NCI-H1417 treated with DMSO at 0.1 percent for 48 hours (cell line): ENCODE measurements at places on chromosomes 12 and 14.
A peak's percentile ranks its signal among the peaks of the same experiment; 100 is the strongest.

DNA sequence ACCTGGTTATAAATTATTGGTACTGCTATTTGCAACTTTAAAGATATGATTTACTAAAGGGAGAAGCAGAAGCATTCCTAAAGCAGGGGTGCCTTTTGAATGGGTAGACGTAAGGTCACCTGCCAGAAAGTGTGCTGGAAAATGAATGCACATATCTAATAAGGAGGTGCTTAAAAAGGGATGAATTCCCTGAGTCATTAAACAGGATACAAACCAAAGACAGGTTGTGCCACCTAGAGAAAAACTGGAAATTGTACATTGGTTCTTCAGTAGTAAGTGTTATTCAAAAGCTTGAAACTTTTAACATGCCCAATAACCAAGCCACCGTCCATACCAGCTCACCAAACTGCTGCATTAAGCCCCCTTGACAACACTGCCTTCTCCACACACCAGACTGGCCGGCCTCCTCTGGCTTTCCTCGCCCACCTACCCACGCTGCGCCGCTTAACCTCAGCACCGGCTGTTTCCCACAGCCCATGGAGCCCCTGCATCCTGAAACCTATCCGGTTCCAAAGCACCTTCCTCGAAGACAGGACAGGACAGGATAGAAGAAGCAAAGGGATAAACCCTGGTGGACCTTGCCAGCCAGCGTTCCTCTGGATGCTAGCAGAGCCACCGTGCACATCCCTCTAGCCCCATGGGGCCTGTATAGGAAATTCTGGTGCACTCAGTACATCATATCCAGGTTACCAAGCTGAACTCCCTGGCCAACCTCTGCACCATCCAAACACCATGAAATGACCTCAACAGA lies 201.5 kb upstream of the CAND1 start:
- no peak for DNase-seq

- DNase-seq = peak; percentile 69
These were observed 42.0 kb downstream of the GPHB5 start for GRCh38 chr14:63276492-63277342.

DNA sequence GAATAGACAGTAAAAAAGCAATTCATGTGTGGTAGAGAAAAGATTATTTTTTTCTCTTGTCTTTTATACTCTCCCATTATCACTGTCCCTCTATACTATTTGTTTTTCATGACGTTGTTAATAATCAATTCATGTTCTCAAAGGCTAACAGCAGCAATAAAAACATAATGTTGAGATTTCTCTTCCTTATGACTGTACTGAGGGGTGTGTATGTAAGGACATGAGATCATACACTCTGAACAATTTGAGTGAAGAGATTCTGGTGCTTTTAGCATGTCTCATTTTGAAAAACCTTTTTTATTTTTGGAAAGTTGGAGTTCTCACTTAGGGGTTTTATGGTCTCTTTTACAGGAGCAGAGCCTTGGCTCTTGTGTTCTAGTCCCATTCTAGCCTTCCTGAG lies 3.8 kb upstream of the TSPAN8 start:
- no peak for DNase-seq

DNA sequence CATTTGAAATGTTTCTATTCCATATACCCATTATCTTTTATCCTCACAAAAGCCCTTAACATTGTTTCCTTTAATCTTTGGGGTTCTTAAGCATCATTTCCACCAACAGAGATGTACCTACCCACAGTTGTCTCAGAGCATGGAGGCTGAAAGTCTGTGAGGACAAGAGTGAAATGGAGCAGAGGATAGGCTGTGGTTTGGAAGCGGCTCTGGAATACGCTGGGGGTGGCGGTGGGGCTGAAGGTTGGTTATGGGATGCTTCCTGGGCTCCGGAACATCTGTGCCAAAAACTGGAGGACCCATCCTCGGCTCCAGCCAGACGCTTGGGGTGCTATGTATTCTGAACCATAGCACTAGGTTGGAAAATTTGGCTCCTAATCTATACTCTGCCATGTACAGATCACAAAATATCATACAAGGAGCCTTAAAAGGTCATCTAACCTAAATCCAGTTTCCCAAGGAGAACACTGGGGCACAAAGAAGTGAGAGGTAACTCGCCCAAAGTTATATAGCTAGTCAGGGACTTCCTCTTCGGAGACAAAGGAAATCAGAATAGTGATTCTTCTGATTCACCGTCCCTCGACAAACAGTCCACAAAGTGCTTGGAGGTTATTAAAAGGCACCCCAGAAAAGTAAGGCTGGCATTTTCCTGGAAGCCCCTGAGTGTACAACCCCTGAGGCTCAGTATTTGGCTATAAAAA lies 2.5 kb downstream of the PPP1R3E start:
- no peak for DNase-seq

DNA sequence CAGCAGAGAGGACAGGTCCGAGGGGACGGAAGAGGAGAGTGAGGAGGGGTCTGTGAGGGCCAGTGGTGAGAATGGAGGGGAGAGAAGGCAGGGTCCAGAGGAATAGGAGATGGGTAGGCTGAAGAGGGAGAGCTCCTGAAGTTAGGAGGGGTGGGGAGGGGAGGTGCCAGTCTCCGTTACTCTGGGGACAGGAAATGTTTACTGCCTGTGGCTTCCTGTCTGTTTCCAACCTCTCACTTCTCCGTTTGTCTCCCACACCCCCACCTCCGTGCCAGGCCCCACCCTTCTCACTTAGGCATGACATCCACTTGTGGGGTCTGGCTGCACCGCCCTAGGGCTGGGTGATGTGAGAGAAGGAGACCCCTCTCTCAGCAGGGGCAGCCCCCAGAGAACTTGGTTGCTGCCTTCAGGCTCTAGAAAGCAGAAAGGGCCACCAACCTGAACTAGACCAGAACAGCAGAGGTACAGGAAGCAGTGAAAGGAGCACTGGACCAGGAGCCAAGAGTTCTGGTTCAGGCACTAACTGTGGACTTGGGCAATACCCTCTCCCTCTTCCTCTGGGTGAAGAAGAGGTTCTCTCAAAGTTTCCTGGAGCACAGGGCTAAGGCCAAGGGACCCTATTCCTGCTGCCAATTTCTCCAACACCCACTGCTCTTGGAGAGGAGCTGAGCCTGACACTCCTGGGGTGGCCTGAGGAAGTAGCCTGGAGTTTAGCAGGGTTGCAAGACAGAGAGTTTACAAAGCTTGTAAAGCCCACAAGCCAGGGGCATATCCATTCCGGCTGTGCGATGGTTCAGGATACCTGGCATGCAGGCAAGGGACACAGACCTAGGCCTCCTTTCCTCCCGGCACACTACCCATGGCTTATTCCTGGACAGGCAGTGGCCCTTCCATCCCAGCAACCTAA lies 5.5 kb downstream of the ITGA5 start:
- DNase-seq = no peak

DNA sequence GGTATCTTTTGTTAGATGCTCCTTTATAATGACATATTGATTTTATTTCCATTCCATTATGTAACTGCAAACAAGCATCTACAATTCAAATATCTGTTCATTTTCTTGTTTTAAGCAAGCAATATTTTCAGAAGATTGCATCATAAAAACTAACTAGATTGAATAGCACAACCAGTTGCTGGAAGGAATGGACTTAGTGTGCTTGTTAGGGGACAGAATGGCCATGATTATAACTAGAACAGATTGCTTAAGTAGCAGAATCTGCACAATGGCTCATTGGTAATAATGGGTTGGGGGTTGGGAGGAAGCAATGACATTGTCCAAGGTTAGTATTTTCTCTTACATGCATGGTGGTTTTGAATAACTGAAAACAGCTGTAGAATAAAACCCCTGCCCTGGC lies 939.5 kb downstream of the SLC16A7 start:
- no peak for DNase-seq

- no peak for DNase-seq
These were observed 958.9 kb downstream of the LRFN5 start for GRCh38 chr14:42565556-42565955.

DNA sequence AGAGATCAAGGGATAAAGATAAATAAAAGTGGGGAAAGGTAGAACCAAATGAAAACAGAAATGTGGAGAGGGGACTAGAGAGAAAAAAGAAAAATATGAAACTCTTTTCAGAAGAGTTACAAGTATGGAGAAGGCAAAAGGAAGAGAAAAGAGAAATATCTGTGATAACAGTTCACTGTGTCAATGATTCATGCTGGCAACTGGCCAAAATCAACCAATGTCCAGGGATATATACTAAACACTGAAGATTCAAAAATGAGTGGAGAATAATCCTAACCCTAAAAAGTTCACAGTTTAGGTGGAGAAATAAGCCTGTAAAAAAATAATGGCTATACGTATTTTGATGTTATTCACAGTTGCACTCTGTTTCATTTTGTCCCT lies 372.3 kb upstream of the KITLG start:
- DNase-seq = no peak

GRCh38 chr12:124592481-124593160 lies 25.2 kb upstream of the NCOR2 start:
- DNase-seq = no peak

DNA sequence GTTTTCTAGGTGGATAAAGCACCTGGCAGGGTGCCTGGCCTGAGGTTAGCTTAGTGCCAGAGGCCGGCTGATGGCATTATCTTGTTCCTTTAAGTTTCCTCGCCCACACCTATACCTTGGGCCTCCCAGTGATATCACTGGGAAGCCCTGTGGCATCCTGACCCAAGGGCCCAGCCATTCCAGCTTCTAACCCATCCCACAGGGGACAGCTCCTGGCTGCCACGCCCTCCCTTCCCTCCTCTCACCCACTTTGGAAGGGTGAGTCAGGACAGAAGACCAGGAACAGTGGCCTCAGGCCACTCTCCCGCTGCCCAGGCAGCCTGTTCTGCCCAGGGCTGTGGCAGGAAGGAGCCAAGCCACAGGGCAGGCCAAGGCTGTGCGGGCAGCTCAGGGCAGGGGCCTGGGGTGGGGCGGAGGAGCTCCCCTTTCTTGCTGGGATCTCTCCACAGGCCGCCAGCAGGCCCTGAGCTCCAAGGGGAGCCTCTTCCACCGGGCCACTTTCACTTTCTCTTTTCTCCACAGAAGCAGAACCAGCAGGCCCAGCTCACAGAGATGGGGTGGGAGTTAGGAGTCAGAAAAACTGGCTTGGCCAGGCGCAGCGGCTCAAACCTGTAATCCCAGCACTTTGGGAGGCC lies 75.1 kb downstream of the IRF2BPL start:
- DNase-seq = no peak

DNA sequence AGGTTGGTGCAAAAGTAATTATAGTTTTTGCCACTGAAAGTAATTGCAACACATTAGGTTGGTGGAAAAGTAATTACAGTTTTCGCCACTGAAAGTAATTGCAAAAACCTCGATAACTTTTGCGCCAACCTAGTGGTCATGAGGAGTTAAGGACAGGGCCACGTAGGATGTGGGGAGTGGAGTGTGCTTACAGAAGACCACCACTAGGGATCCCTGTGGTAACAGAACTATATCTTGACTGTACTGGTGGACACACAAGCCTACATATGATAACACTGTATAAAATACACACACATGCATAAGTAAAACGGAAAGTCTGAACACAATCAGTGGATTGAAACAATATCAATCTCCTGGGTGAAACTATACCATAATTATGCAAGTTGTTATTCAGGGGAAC lies 187.4 kb upstream of the ABCD2 start:
- no peak for DNase-seq

GRCh38 chr12:50999093-50999492 lies 27.1 kb downstream of the SLC11A2 start:
- DNase-seq = no peak

DNA sequence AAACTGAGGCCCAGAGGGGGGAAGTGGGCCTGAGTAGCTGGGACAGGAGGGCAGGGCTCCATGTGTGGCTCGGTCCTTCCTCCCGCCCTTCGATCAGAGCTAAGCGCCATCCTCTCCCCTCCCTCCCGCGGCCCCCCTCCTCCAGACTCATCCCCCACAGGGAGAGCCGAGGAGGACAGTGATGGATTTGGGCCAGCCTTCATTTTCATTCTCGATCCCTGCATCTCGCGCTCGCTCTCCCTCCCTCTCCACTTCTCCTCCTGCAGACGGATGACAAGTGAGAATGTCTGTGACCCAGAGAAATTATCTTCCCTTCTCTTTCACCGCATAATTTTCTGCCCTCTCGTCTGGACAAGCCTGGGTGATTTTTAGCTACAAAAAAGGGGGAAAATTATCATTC lies 183.3 kb downstream of the RBM19 start:
- no peak for DNase-seq

GRCh38 chr12:92021666-92022035 lies 124.0 kb downstream of the BTG1 start:
- no peak for DNase-seq

DNA sequence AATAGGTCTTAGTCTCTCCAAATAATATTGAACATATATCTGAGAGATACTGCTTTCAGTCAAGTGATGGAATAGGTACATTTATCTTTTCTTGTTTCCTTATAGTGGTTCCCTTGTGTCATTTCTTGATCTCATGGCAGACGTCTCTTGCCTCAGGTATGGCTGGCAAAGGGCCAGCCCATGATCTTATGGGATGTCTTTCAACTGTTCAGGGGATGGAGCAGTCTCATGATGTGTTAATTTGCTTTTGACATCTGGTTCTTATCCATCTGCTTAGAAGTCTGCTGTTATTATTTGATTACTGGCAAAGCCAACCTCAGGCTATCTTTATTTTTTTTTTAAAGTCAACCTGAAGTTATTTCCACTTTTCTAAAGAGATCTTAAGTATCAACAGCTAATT lies 262.9 kb downstream of the TMEM117 start:
- no peak for DNase-seq

- no peak for DNase-seq
These were observed 26.6 kb downstream of the MBIP start for GRCh38 chr14:36293824-36294223.

GRCh38 chr12:105113094-105113493 lies 5.6 kb downstream of the WASHC4 start:
- no peak for DNase-seq

DNA sequence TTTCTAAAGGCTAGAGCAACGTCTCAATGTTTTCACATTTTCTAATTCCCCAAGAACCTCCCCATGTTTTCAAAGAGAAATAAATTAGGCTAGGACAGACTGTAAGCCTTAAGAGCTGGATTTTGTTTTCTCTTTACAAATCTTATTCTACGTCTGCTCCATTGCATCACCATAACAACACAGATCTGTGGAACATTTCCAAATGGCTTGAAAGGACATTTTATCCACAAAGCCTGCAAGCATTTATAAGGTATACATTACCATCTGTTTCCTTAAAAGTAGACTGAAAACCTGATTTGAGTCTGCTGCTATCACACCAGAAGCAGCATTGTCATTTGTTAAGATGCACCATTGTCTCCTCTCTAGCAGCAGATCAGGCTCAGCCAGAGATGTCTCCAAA lies 115.3 kb upstream of the PLEKHA5 start:
- no peak for DNase-seq

DNA sequence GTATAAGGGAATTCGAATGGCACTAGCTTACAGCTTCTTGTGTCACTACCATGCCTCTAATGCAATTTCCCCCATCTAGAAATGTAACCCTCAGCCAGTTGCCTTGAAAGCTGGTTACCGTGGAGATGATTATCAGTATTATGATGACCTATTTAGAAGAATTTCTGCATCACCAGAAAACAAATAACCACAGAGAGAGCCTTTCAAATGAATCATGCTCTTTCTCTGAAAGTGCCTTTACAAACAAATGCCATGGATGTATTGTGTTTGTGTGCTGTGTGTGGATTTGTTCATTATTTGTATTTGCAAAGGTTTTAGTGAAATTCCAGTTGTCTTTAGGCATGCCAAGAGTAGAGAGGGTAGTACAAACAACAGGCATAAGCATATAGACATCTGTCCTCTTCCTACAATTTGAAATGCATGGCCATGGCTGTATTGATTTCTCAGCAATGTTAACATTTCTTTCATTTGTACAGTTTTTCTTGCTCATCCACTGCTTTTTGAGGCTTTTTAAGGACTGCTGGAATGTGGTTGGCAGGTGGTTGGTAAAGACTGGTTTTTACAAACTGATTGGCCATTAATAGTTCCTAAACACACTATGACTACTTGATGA lies 266.5 kb downstream of the PAWR start:
- no peak for DNase-seq
